ENCODE measurements at places on chromosomes 4 and X.

- DNase-seq, result no peak
These were observed 32.9 kb downstream of the USP9X start for GRCh38 chrX:41118156-41118555.

DNA sequence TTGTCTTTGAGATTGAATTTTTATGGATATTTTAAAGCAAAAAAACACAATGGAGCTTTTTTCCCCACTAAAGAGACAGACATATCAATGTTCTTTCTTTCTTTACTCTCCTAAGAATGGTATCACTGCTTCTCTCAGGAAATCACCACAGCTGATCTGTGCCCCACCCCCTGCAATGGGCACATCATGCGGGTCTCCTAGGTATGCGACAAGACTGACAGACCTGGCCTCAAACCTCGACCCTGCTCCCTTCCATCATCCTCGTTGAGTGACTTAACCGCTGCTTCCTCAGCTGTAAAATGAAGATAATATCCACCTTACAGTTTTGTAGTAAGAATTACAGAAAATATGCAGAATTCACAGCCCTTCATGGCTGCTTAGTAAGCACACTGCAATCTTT is 58.3 kb downstream of the LEF1 start:
- DNase-seq, result no peak

- DNase-seq, result no peak
These were observed 57.8 kb upstream of the SLC39A8 start for GRCh38 chr4:102403116-102403515.

DNA sequence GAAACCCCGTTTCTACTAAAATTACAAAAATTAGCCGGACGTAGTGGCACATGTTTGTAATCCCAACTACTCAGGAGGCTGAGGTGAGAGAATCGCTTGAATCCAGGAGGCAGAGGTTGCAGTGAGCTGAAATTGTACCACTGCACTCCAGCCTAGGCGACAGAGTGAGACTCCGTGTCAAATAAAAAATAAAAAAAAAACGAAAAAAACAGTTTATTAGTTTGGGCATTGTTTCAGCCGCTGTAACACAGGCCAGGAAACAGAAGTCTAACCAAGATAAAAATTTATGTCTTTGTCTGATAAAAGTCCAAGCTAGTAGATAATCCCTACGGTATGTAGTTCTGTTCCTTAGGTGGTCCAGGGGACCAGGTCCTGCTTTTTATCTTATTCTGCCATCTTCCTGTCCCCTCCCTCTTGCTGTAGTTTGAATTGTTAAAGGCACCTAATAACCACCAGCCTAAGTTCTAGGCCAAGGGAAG is 21.4 kb downstream of the USO1 start:
- DNase-seq, result no peak

- DNase-seq, result no peak
These were observed 153.5 kb upstream of the FAM241A start for GRCh38 chr4:111991797-111992196.

- DNase-seq, result no peak
These were observed 44.7 kb downstream of the SLC10A7 start for GRCh38 chr4:146477054-146477453.

GRCh38 chrX:48720577-48721250 is 24.2 kb downstream of the SUV39H1 start:
- DNase-seq, result no peak

DNA sequence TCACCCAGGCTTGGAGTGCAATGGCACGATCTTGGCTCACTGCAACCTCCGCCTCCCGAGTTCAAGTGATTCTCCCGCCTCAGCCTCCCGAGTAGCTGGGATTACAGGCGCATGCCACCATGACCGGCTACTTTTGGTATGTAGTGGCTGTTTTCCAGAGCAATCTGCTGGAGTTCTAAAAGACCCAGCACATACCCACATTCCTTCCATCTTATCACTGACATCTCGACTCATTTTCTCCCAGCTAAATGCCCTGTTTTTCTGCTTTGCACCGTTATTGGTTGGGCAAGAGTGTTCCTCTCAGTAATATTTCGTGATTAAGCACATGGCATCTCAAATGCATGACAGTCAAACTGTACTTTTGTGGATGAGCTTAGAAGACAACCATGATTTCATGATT is 53.7 kb downstream of the PRKX start:
- no peak for DNase-seq

DNA sequence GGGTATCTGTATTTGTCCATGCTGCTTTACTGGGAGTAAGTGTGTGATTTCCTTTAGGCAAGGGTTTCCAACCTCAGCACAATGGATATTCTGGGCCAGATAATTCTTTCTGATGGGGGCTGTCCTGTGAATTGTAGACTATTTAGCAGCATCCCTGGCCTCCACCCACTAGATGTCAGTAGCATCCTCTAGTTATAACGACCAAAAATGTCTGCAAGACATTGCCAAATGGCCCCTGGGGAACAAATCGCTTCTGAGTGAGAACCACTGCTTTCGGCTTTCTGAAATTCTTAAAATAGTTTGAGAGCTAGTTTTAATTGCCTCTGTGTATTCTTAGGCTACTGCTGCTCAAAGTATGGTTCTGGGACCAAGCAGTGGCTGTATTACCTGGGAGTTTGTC is 81.2 kb upstream of the GPM6B start:
- DNase-seq, result no peak

- no peak for DNase-seq
These were observed 13.5 kb downstream of the NSUN7 start for GRCh38 chr4:40763228-40763716.

DNA sequence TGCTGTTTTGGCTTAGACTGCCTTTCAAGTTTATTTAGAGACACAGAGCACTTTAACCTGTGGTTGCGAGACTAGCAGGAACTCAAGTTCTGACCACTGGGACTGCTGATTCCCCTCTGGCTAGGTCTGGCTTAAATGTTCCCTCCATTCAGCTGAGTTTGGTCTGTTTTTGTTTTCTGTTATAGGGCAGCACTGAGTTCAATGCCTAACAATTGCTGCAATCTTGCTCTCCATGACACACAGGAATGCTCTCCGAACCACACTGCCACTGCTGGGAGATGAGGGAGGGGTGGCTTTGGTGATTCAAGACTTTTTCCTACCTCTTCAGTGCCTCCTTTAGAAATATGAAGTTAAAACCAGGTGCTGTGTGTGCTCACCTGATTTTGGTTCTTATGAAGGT is 106.3 kb upstream of the EOLA2 start:
- DNase-seq, result no peak

DNA sequence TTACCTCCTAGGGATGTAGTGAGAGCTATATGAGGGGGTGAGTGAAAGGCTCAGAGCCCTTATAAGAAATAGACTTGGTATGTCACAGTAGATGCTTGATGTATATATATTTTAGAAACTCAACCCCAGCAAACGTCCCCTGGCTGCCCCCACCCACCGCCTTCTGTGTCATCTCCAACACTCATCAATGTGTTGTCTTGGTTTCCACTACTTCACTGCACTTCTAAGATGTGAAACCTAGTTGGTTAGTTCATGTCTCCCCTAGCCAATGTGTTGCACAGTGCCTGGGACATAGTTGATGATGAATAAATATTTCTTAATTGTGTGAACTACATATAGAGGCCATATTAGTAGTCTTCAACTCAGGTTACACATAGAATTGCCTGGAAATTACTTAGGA is 4.4 kb downstream of the FGFBP2 start:
- DNase-seq, result no peak
